AG04450 (cell line): ENCODE measurements at places on chromosomes 5 and 9.

DNA sequence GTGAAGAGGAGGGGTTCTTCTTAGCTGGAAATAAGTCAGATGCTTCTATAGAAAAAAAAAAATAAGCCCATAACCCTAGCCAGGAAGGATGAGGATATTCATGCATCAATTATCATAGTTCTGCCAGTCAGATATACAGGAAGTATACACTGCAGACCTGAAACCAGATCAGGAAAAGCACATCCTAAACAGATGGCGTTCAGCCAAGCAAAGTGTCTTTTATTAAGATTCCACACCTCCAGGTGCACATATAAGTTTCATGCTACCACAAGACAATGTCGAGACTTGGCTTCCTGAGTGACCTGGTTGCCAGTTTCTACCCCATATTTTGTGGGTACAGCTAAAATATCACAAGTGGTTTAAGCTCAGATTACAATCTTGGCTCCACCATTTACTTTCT lies 108.3 kb downstream of the CETN3 start:
- DNase-seq, result no peak

- DNase-seq, result no peak
These were observed 133.0 kb downstream of the ZDHHC21 start for GRCh38 chr9:14560194-14560593.

- DNase-seq, result no peak
These were observed 254.1 kb downstream of the PJA2 start for GRCh38 chr5:109155625-109156024.

DNA sequence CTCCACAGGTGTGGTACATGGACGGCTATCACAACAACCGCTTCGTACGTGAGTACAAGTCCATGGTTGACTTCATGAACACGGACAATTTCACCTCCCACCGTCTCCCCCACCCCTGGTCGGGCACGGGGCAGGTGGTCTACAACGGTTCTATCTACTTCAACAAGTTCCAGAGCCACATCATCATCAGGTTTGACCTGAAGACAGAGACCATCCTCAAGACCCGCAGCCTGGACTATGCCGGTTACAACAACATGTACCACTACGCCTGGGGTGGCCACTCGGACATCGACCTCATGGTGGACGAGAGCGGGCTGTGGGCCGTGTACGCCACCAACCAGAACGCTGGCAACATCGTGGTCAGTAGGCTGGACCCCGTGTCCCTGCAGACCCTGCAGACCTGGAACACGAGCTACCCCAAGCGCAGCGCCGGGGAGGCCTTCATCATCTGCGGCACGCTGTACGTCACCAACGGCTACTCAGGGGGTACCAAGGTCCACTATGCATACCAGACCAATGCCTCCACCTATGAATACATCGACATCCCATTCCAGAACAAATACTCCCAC lies 32.1 kb downstream of the OLFM1 start:
- no peak for DNase-seq

GRCh38 chr9:72827950-72828731 lies 124.7 kb downstream of the ALDH1A1 start:
- no peak for DNase-seq

GRCh38 chr5:891837-892393 lies 686 bp downstream of the BRD9 start:
- no peak for DNase-seq

- no peak for DNase-seq
These were observed 49.6 kb upstream of the TEK start for GRCh38 chr9:27059412-27059811.
